ENCODE measurements at places on chromosomes 16 and 17. TPM values are rescaled to one million over a fixed set of nuclear protein-coding genes. Genes with fewer than 3 reads are reported as not detected.

GRCh38 chr17:49117587-49118230, 14.9 kb upstream of the B4GALNT2 start:
- H3K36me3 ChIP-seq, result no peaks in the 10 kb centered on the region
- DNase-seq, result no peak
- no peak overlapping the region for H3K4me3 ChIP-seq
- H3K4me1 ChIP-seq, result no peaks in the 10 kb centered on the region

The USP32 gene
- 45.5 TPM for total RNA-seq

- no peaks in the 10 kb centered on the region for H3K4me1 ChIP-seq
- H3K27me3 ChIP-seq, result no peaks in the 10 kb centered on the region
- no peaks in the 10 kb centered on the region for H3K36me3 ChIP-seq
- no peak overlapping the region for H3K27ac ChIP-seq
- DNase-seq, result no peak
- no peak overlapping the region for H3K4me3 ChIP-seq
These were observed 12.4 kb downstream of the ZSCAN10 start for GRCh38 chr16:3086596-3087242.

GRCh38 chr17:57425431-57425830, 169.1 kb downstream of the MSI2 start:
- no peaks in the 10 kb centered on the region for H3K4me1 ChIP-seq
- H3K36me3 ChIP-seq, result no peaks in the 10 kb centered on the region
- H3K4me3 ChIP-seq, result no peak overlapping the region
- DNase-seq, result no peak
- no peak overlapping the region for H3K27ac ChIP-seq

The ABCC3 gene
- 128 TPM for total RNA-seq

The BTBD17 gene
- total RNA-seq, result not detected

- H3K27me3 ChIP-seq, result no peaks in the 10 kb centered on the region
- H3K4me3 ChIP-seq, result no peak overlapping the region
- H3K36me3 ChIP-seq, result no peaks in the 10 kb centered on the region
- no peak for DNase-seq
These were observed 174.2 kb upstream of the FAM20A start for GRCh38 chr17:68775318-68775717.

DNA sequence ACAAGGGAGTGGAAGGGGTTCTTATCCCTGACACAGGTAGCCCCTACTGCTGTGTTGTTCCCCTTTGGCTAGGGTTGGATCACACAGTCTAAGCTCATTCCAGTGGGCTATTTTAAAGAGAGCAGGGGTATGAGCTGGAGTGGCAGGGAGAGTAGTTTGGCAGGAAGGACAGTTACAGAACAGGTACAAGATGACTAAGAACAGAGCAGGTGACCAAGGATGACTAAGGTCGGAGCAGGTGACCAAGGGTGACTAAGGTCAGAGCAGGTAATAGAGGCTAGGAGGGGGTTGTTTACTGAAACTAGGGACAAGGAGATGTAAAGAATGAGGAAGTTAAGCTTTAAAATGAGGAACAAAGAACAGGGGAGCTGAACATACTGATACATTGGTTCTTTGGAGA, 58.8 kb downstream of the UTP18 start:
- no peak for DNase-seq
- no peaks in the 10 kb centered on the region for H3K36me3 ChIP-seq
- no peak overlapping the region for H3K27ac ChIP-seq

GRCh38 chr17:31067691-31068184, 27.0 kb upstream of the NF1 start:
- peak; percentile 43 for DNase-seq
- no peaks in the 10 kb centered on the region for H3K27me3 ChIP-seq
- H3K4me1 ChIP-seq, result peaks cover 7% of the 10 kb centered on the region
- H3K27ac ChIP-seq, result no peak overlapping the region
- no peaks in the 10 kb centered on the region for H3K36me3 ChIP-seq

Measured in Panc1 (cell line).